ENCODE measurements at places on chromosomes 6 and 20.

DNA sequence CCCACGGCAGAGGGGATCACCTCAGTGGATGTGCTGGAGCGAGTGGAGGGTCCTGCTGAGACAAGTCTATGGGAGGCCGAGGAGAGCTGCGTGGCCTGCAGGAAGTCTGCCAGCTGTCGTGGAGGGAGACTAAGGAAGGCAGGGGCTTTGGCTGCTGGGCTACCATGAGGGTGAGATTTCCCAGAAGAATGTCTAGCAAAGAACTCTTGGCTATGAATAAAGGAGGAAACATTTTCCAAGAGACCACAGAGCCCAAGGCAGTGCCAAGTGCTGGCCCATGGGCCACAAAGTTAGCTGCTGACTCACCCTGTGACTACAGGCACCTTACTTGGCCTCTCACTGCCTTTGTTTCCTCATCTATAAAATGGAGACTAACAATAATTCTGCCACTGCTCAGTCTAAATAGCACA lies 73.4 kb downstream of the PRDM1 start:
- no peak for DNase-seq

DNA sequence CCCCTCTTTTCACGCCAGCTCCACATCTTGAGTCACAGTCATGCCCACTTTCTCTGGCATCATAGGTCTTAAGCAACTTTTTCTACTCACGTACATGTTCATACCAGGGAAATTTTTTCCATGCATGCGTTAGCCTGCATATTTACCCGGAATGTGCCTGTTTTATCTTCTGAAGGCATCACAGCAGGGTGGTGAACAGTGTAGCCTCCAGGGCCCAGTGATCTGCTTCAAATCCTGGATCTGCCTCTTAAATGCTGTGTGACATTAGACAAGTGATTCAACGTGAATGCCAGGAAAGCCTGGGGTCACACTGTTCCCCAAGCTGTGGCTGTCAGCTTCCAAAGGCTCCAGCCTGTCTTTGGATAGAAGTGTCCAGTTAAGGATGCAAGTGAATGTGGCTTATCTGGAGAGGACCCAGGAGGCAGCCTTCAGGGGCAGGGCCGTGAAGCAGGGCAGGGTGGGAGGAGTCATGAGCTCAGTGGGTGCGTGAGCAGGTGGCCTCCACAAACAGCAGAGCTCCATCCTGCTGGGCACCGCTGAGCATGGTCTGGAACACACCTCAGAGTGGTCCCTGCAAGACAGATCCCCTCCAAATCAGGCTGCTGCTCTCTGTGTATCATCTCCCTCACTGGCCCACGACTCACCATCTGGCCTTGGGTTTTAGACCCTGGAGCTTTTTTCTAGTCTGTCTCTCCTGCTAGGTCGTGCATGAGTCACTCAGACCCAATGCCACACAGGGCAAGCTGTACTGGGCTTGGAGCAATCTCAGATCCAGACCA lies 30.4 kb upstream of the CD93 start:
- DNase-seq: peak; percentile 8

- DNase-seq: no peak
These were observed 43.3 kb downstream of the SCP2D1 start for GRCh38 chr20:18856873-18857272.

GRCh38 chr20:19823971-19824370 lies 65.9 kb downstream of the RIN2 start:
- no peak for DNase-seq

- DNase-seq: no peak
These were observed 99.1 kb upstream of the KCNK16 start for GRCh38 chr6:39421383-39422225.

- no peak for DNase-seq
These were observed 26.8 kb downstream of the SUN5 start for GRCh38 chr20:32977281-32978008.

DNA sequence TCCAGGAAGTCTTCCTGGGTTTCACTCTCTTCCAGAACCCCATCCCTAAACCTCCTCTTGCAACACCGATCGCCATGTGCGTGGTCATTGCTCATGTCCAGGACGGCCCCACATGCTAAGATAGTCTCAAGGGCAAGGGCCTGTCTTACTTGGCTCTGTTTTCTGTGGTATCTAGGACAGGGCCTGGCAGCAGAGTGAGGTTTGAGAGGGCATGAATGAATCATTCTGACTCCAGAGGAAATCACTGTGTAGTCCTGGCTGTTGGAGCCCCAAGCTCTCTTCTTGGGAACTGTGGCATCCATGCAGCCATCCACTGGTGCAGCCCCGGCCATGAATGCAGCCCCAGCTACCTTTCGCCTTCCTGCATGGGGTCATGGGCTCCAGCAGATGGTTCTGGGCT lies 12.4 kb downstream of the SIRPA start:
- no peak for DNase-seq

- DNase-seq: no peak
These were observed 116.8 kb downstream of the RNASET2 start for GRCh38 chr6:166839569-166839968.

- DNase-seq: no peak
These were observed 215.5 kb downstream of the ANKRD60 start for GRCh38 chr20:58012731-58013510.

GRCh38 chr20:4067600-4068261 lies 52.4 kb upstream of the RNF24 start:
- no peak for DNase-seq

GRCh38 chr6:128963561-128963960 lies 80.6 kb downstream of the LAMA2 start:
- DNase-seq: no peak

GRCh38 chr6:42564506-42564825 lies 637 bp downstream of the UBR2 start:
- no peak for DNase-seq

- DNase-seq: no peak
These were observed 24.5 kb downstream of the TENT5A start for GRCh38 chr6:81727876-81728517.

DNA sequence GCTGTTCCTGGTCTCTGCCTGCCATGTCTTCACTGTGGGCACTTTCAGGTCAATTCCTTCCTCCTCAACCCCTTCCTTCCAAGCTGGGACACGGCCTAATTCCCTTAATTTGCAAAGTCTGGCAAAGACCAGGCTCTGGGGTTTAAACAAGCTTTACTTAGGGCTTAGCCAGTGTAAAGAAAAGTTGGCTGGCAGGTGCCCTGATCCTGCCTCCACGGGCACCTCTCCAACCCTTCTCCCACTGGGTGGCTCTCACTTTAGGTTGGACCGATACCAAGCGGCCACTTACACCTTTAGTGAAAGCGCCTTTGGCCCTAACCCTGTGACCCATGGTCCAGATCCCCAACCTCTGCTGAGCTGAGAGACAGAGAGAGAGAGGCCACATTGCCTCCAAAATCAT lies 13.7 kb upstream of the MLN start:
- DNase-seq: no peak

DNA sequence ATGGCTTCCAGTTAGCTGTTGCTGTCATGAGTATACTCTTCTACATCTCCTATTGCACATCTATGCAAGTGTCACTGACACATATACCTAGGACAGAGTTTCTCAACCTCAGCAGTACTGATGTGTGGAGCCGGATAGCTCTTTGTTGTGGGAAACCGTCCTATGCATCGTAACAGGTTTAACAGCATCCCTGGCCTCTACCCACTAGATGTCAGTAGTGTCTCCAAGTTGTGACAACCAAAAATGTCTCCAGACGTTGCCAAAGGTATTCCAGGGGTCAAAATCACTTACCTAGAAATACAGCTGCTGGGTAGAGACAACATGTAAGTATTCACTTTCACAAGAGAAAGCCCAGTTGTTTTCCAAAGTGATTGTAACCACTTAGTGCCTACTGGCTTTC lies 637.6 kb downstream of the RNF144B start:
- peak; percentile 70 for DNase-seq
